ENCODE measurements at places on chromosomes 4 and X.

- no peak for DNase-seq
Measured at GRCh38 chr4:23881674-23882337, 8.0 kb downstream of the PPARGC1A start.

DNA sequence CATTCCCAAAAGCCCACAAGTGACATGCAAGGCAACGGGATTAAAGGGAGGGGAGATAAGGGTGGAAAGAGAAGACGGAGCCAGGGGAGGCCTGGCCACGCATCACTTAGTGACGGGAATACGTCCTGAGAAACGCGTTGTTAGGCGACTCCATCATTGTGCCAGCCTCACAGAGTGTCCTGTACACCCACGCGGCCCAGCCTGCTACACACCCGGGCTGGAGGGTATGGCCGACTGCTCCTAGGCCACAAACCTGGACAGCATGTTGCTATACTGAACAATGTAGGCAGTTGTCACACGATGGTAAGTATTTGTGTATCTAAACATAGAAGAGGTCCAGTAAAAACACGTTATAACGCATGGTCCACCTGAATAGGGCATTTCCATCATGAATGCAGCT lies 23.4 kb downstream of the NSG1 start:
- no peak for DNase-seq

GRCh38 chr4:165369522-165369921 lies 9.3 kb upstream of the CPE start:
- DNase-seq: peak; percentile 47

DNA sequence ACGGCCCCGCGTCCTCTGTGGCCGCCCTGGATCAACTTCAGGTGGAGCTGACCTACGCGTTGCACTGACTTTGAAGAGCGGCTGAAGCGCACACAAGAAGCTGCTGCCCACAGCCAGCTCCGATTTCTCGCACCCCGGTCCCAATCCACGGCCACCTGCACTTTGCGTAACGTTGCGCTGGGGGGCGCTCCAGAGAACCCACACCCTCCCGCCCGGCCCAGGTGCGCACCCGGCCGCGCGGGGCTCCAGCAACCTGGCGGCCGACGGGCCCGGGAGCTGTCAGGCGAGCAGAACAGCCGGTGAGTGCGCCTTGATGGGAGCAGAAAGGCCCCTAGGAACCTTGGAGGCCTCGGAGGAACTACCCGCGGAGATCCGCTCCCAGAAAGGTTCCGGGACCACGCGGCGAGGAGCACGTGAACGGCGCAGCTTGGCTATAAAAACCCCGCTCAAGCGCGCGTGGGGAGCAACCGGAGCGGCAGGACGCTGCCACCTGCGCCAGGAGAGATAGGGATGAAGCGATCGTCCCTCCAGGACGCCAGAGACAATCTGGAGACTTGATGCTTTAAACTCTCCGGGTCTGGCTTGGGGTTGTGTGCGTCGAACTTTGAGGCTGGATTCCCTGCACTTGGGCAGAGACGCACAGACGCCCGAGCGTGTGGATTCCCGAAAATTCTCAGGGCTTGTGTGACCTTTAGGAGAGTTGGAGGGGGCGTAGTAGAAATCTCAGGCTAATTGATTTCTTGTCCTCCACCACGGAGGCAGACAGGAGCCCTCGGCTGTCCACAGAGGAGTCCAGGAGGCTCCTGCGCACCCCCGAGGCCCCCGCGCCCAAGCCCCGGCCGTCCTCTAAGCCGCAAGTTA lies 591 bp upstream of the NWD2 start:
- DNase-seq: peak; percentile 9

- no peak for DNase-seq
Measured at GRCh38 chrX:69110116-69110530, 55.1 kb downstream of the PJA1 start.

DNA sequence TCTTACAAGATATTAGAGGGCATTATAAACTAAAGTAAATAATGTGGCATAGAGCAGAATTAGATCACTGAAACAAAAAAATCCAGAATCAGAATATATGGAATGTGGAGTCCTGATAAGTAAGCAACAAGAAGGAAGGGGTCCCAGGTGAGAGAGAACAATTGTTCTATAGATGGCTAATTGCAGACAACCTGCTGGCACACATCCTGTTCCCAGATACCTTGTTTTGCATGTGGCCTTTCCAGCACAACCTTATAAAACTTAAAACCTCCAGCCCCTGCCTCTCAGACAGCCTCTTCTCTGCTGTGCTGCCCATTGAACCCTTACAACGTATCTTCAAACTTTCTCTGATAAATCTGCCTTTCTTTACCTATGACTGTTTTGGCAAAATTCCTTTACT lies 4.7 kb upstream of the ZNF674 start:
- no peak for DNase-seq

DNA sequence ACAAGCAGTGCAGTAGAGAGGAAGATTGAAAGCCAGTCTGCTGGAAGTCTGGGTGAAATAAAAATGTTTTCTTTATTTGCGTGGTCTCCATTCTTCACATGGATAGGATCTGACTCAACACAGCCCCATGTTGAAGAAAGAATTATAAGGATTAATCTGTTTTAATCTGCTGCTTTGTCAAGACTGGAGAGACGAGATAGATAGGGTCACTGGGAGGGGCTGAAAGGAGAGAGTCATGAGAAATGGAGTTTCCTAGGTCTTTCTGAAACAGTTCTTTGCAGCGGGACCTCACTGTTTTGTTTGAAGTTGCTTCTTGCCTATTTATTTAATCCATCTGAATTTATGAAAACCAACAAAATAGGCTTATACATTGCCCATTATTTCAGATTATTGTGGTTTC lies 32.4 kb upstream of the RHOH start:
- no peak for DNase-seq

DNA sequence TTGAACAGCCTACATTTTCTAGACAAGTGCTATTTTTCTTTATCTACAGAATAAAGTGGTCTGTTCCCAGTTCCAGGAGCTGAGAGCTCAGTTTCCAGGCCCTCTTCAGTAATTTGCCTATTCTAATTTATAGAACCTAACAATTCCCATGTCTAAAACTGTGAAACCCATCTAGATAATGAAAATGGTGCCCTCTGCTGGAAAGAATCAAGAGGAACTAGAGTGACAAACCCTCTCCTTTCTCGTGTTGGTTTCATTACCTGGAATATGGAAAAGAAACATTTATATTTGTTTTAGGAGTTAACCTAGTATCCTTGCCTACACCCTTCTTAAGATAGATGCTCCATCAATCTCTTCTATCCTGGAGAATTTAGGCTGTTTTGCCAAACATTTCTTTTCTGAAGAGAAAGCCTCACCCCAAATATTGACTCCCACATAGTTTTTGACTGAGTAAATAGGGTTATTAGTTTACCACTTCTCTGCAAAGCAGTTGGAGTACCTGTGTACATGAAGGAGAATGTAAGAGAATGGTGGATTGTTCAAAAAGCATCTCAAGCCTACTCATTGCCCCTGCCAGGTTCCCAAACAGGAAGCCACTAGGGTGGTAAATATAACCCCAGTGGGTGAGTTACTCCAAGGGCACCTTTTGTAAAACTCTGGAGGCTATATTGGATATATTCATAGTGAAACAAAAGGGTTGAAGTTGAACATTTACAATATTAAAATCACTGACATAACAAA lies 121.6 kb downstream of the RASL11B start:
- peak; percentile 77 for DNase-seq

All from cardiac muscle cell (in vitro differentiated cells and primary cell).